ENCODE measurements at places on chromosomes 12 and 14. TPM values are rescaled to one million over a fixed set of nuclear protein-coding genes. Genes with fewer than 3 reads are reported as not detected.

DNA sequence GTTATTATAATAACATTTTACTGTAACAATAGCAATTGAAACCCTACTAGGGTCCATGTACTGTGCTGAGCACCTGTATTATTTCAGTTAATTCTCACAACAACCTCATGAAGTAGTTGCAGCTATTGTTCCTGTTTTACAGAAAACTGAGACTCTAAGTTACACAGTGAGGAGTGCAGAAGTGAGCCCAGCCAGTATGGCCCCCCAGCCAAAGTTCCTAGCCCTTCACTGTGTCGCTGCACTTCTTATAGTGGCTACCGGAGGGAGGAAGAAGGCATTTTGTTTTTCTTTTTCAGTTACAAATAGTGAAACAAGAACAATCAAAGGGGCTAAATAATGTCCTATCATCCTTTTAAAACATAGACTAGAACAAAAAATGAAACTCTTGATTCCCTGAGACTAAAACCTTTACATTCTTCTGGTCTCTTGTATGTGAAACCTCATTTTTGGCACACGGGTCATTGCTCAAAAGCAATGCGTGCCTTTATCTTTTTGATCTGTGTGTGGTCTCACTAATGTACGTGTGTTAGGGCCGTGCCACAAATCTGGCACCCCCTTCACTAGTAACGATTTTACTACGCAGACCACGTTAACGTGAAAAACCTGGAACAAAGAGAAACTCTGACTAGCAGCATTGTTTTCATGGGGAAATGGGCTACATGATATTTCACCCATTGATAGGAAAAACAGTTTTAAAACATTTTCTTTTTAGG is 88.7 kb downstream of the LLPH start:
- DNase-seq, result no peak

- no peak for DNase-seq
These were observed 164.6 kb downstream of the SLC15A5 start for GRCh38 chr12:16112612-16113560.

GRCh38 chr12:123767613-123768012 is 5.5 kb downstream of the DNAH10 start:
- no peak for DNase-seq

DNA sequence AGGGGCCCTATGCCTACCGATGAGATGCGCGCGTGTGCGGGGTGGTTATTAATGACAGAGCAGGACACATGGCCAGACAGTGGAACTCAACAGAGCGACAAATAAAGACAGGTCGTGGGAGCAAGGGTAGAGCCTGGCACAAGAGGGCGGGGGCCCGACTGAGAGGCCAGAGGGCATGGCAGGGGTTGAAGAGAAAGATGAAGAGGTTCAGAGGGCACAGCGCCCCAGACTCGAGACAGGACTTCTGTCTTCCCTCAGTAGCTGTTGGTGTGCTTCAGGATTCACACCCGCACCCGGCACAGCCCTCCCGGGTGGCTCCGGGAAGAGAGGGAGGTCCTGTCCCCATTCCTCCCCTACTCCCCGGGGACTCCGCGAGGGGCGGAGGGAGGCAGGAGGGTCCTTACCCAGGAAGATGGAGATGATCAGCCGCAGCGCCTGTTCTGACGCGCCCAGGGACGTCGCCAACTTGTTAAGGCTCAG is 366 bp downstream of the LPCAT3 start:
- DNase-seq, result no peak

The ERBB3 gene
- 129 TPM for total RNA-seq

All from ureter (tissue), 1 donor.